ENCODE measurements at places on chromosomes 12 and 14. TPM values are rescaled to one million over a fixed set of nuclear protein-coding genes. Genes with fewer than 3 reads are reported as not detected.

Gene MAP1LC3B2
- total RNA-seq = 7.7 TPM

Gene AGAP2
- 1.4 TPM for total RNA-seq

Gene CLEC4D
- 1.2 TPM for total RNA-seq

Gene HOXC9
- 10.4 TPM for total RNA-seq

Gene ETFBKMT
- 8.9 TPM for total RNA-seq

Gene GARIN6
- 0.24 TPM for total RNA-seq

Gene XRCC3
- 5.1 TPM for total RNA-seq

Gene IL22
- 16.4 TPM for total RNA-seq

Gene CELA1
- not detected for total RNA-seq

Gene FAIM2
- total RNA-seq = 10.4 TPM

Gene ALDH2
- 11.3 TPM for total RNA-seq

Gene TRHDE
- total RNA-seq = 94.6 TPM

Gene CHST11
- total RNA-seq = 6.5 TPM

Gene AMN
- total RNA-seq = not detected

Gene ATXN2
- 79.2 TPM for total RNA-seq

Gene ZNF705A
- total RNA-seq = 10.6 TPM

Gene CLEC1B
- 9.4 TPM for total RNA-seq

Gene FIGNL2
- 0.48 TPM for total RNA-seq

Gene PLEKHD1
- total RNA-seq = 3.1 TPM

Gene RNASE1
- 227 TPM for total RNA-seq

Gene CD163L1
- total RNA-seq = 24.8 TPM

Gene KIF21A
- total RNA-seq = 6.7 TPM

Gene LRRC10
- 0.24 TPM for total RNA-seq

Gene RERG
- 33.7 TPM for total RNA-seq

Gene FAM90A1
- total RNA-seq = not detected

Gene ANO4
- 1.4 TPM for total RNA-seq

Gene SLC6A13
- total RNA-seq = 11.1 TPM

Gene SIX1
- total RNA-seq = 1.2 TPM

Gene CISTR
- total RNA-seq = not detected

Gene ESPL1
- total RNA-seq = 8.4 TPM

Gene AMIGO2
- 56.6 TPM for total RNA-seq

Gene CYP27B1
- total RNA-seq = not detected

Gene HOXC4
- total RNA-seq = 3.4 TPM

Gene RBM19
- total RNA-seq = 14.9 TPM

Gene KLRB1
- not detected for total RNA-seq

Gene EDDM3A
- total RNA-seq = not detected

Gene SERPINA9
- total RNA-seq = 1.4 TPM

Gene IL23A
- 6.0 TPM for total RNA-seq

Gene TPPP2
- not detected for total RNA-seq

Gene RNASE3
- total RNA-seq = 0.96 TPM

Gene BEGAIN
- total RNA-seq = 15.6 TPM

Gene CKAP4
- 107 TPM for total RNA-seq

Gene UBR7
- total RNA-seq = 24.6 TPM

Gene DYNLL1
- 202 TPM for total RNA-seq

Gene PPP1R12A
- total RNA-seq = 452 TPM

Gene TAS2R46
- 17.3 TPM for total RNA-seq

Gene RGS6
- 4.3 TPM for total RNA-seq

Gene CACNA1C
- 116 TPM for total RNA-seq

Gene PRKD1
- total RNA-seq = 33.7 TPM

Gene FGD4
- 6.5 TPM for total RNA-seq

Gene REM2
- not detected for total RNA-seq

Gene LUM
- total RNA-seq = 4,507 TPM

Gene ARMH4
- 25.3 TPM for total RNA-seq

Gene TMEM52B
- total RNA-seq = 0.48 TPM
